ENCODE measurements at places on chromosomes 13 and 19. TPM values are rescaled to one million over a fixed set of nuclear protein-coding genes. Genes with fewer than 3 reads are reported as not detected.

DNA sequence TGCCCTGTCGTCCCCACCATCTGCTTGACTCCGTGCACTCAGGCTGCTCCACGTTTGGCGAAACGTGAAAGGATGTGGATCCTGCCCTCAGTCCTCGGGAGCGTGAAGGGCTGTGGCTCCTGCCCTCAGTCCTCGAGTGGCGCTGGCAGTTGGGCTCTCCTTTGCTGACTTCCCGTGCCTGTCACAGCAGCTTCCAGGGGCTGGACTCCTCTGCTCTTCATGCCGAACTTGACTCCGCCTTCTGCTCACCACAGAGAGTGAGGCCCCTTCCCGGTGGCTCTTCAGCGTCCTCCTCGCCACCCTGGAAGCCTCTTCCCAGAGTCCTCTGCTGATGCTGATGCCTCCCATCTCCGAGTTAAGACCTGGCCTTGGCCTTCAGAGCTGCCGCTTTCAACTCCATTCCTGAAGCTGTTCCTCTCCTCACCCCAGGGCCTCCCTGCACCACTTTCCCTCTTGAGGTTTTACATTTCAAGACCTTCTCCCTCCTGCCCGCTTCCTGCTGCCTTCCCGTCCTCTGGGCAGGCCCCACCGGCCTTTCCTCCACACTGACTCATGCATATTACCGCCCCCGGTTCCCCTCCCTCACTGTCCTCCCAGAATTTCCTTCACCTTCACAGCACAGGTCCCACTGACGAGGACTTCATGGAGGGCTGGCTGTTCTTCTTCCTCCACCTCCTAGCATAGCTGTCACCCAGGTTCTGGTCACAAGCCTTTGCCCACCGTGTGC is 111.7 kb downstream of the SHISA2 start:
- H3K27me3 ChIP-seq, result no peaks in the 10 kb centered on the region
- DNase-seq, result no peak
- H3K4me3 ChIP-seq, result no peak overlapping the region
- no peaks in the 10 kb centered on the region for H3K4me1 ChIP-seq

Gene LAIR1
- total RNA-seq, result 176 TPM

DNA sequence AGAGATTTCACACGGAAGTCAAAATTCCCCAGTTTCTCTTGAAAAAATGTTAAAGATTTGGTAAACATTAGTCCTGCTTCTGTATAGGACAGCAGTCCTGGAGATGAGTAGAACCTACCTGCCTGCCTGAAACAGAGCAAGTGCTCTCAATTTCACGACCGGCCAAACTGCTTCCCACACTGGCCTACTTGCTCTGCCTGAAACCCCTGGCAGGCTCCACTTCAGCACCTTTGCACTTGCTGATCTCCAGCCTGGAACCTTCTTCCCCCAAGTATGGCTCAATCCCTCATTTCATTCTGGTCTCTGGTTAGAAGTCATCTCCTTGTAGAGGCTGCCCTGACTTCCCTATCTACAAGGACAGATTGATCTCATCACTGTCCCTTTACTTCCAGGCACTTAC is 271.4 kb downstream of the DLEU7 start:
- H3K4me3 ChIP-seq, result no peak overlapping the region
- no peak for DNase-seq
- H3K27ac ChIP-seq, result no peak overlapping the region
- no peaks in the 10 kb centered on the region for H3K27me3 ChIP-seq
- no peaks in the 10 kb centered on the region for H3K4me1 ChIP-seq

DNA sequence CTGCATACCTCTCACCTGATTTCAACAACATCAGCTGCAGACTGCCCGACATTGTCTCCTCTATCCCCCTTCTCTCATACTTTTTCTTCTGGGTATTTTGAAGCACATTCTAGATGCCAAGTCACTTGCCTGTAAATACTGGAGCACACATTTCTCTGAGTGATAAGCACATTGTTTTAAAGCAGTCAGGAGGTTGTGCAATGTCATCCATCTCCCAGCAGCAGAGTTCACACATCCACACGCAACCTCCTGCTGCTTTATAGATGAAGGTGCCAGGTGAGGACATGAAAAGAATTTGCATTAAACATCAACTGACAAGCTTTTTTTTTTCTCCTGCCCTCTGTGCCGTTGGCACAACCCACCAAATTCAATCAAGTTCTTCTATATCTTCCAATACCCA is 5.5 kb downstream of the UPK1A start:
- H3K4me3 ChIP-seq, result no peak overlapping the region
- peaks cover 42% of the 10 kb centered on the region for H3K27me3 ChIP-seq
- H3K36me3 ChIP-seq, result no peaks in the 10 kb centered on the region
- H3K4me1 ChIP-seq, result peaks cover 7% of the 10 kb centered on the region
- H3K27ac ChIP-seq, result no peak overlapping the region

DNA sequence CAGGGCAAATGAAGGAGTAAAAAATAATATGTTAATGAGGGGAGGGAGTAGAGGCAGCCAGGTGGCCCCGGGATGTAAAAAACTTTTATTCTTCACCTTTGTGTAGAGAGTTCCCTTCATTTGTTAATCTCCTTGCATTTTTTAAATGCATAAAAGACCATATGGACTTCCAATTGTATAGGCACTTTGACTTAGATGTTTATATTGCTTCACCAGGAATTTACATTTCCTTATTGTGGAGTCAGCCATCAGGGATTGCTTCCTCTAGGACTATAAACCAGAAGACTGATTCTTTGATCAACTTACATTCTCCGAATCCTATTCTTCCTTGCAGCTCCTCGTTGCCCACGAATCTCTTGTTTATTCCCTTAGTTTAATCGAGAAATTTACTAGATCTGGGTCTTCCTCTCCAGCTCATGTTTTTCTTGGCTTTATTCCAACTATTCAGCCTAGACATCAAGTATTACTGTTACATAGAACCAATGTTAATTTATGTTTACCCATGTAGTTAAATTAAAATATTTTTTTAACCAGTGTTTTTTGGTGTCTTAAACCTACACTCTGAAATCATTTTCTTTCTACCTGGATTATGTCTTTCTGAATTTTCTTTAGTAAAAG is 1187.0 kb upstream of the SLC10A2 start:
- no peaks in the 10 kb centered on the region for H3K4me1 ChIP-seq
- no peaks in the 10 kb centered on the region for H3K27me3 ChIP-seq
- H3K36me3 ChIP-seq, result no peaks in the 10 kb centered on the region
- no peak overlapping the region for H3K4me3 ChIP-seq

- H3K4me3 ChIP-seq, result no peak overlapping the region
- no peaks in the 10 kb centered on the region for H3K27me3 ChIP-seq
- H3K27ac ChIP-seq, result no peak overlapping the region
- peaks cover 9% of the 10 kb centered on the region for H3K4me1 ChIP-seq
These were observed 18.1 kb downstream of the N4BP2L1 start for GRCh38 chr13:32409561-32410421.

Gene ZNF560
- total RNA-seq, result 0.83 TPM

DNA sequence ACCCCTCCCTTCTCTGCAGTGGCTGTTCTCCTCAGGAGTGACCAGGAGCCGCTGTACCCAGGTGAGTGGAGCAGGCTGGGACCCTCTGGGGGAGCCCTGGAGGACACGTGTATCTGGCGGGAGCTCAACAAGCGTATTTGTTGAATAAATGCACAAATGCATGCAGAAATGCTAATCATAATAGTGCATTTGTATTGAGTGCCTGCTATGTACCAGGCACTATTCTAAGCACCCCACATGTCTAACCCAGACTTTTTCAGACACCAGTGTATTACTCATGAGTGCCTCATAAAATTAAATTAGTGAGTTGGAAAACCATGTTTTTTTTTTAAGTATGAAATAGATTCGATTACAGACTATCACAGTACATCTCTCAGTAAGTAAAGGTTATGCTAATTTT is 7.9 kb downstream of the HPN start:
- peaks cover 2% of the 10 kb centered on the region for H3K4me1 ChIP-seq
- H3K36me3 ChIP-seq, result no peaks in the 10 kb centered on the region
- no peak overlapping the region for H3K27ac ChIP-seq
- H3K4me3 ChIP-seq, result no peak overlapping the region

- H3K4me1 ChIP-seq, result no peaks in the 10 kb centered on the region
- H3K27ac ChIP-seq, result no peak overlapping the region
These were observed 211.9 kb downstream of the NALCN start for GRCh38 chr13:101204270-101205020.

DNA sequence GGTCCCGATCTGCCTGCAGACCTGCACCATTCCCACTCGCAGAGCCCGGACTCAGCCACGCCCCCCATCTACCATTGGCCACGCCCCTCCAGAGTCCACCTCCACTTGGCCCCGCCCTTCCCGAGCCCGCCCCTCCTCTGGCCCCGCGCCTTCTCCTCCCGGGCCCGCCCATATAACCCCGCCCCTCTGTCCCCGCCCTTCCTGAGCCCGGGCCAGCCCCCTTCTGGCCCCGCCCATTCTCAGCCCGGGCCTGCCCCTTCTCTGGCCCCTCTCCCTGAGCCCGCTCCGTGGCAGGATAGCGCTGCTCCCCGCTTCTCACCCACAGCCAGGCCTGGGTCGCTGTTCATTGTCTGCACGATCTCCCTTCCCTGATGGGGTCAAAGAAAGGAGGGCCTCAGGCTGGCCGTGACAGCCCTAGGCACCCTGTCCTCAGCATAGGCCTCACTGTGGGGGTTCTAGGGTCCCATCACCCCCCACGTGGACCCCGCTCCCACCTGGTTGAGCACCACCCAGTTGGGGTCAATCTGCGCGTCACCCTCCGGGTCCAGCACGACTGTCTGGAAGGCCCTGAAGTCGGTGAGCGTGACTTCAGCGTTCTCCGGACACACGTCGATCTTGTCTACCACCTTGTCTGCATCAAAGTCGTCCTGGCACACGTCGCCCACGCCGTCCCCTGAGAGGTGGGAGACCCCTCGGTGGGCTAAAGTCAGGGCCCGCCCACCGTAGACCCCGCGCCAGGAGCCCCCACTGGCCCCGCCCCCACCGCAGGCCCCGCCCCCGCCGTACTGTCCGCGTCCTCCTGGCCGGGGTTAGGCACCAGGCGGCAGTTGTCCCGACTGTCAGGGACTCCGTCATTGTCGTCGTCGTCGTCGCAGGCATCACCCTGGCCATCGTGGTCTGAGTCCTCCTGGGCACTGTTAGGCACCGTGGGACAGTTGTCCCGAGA is 5.7 kb downstream of the COMP start:
- peaks cover 51% of the 10 kb centered on the region for H3K27me3 ChIP-seq
- no peaks in the 10 kb centered on the region for H3K36me3 ChIP-seq
- H3K27ac ChIP-seq, result no peak overlapping the region
- H3K4me1 ChIP-seq, result peaks cover 39% of the 10 kb centered on the region

DNA sequence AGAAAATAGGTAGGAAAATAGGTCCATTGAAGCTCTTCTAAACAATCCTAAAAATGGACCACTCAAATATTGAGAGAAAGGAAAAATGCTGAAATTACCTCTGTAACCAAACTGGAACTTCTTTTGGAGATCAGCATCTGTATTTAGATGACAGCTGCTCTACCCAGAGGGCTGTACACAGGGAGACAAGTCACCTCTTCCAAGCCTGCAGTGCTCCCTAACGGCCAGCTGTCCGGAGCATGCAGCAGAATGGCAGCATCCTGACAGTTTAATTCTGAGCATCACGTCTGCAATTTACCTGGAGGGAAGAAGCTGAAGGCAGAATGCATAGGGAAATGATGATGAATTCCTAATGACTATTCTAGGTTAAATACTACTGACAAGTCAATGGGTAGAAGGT is 62.8 kb upstream of the DIAPH3 start:
- H3K27me3 ChIP-seq, result no peaks in the 10 kb centered on the region
- no peak overlapping the region for H3K4me3 ChIP-seq
- no peaks in the 10 kb centered on the region for H3K4me1 ChIP-seq
- no peak for DNase-seq
- no peaks in the 10 kb centered on the region for H3K36me3 ChIP-seq
- H3K27ac ChIP-seq, result no peak overlapping the region

Gene ARHGAP33
- total RNA-seq, result 13.1 TPM

Gene CRLF1
- 19.9 TPM for total RNA-seq

DNA sequence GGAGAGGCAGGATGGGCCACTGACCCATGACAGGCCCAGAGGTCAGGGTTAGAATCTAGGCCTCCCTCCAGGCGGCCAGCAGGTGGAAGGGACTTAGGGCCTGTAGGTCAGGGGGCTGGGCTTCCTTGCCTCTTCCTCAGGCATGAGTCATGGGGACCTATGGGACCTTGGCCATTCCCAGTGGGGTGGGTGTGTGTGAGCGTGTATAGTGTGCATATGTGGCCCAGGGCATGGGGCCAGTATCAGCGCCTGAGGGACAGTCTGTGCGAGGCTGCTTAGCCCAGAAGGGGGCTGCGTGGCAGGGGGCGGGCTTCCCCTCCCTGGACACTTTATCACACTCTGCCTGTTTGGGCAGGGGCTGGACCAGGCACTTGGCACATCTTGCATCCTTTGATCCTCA is 13.3 kb downstream of the KCTD15 start:
- H3K4me1 ChIP-seq, result peaks cover 9% of the 10 kb centered on the region
- H3K27ac ChIP-seq, result no peak overlapping the region
- H3K36me3 ChIP-seq, result peaks cover 51% of the 10 kb centered on the region
- no peak overlapping the region for H3K4me3 ChIP-seq
- DNase-seq, result no peak
- H3K27me3 ChIP-seq, result no peaks in the 10 kb centered on the region

Measured in lower lobe of right lung (tissue), 2 donors.